ENCODE measurements at places on chromosomes 13 and 19. TPM values are rescaled to one million over a fixed set of nuclear protein-coding genes. Genes with fewer than 3 reads are reported as not detected.

- DNase-seq, result no peak
These were observed 595.5 kb upstream of the KLHL1 start for GRCh38 chr13:70703755-70704154.

- DNase-seq, result no peak
These were observed 394.2 kb downstream of the ITGBL1 start for GRCh38 chr13:101846701-101847100.

DNA sequence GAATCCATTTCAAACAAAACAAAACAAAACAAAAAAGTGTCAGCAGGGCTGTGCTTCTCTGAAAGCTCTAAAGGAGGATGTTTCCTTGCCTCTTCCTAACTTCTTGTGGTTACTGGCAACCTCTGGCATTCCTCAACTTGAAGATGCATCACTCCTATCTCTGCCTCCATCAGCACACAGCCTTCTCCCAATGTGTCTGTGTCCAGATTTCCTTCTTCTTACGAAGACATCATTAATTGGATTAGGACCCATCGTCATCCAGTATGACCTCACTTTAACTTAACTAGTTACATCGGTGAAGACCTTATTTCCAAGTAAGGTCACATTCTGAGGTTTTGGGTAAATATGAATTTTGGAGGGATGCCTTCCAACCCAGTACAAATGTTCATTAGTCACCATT lies 33.8 kb upstream of the GTF2F2 start:
- no peak for DNase-seq

- no peak for DNase-seq
These were observed 344.0 kb downstream of the MTUS2 start for GRCh38 chr13:29164116-29164515.

- no peak for DNase-seq
These were observed 9.7 kb downstream of the HSD17B14 start for GRCh38 chr19:48826606-48827020.

Gene KIR3DL2
- polyA plus RNA-seq, result 0.03 TPM

DNA sequence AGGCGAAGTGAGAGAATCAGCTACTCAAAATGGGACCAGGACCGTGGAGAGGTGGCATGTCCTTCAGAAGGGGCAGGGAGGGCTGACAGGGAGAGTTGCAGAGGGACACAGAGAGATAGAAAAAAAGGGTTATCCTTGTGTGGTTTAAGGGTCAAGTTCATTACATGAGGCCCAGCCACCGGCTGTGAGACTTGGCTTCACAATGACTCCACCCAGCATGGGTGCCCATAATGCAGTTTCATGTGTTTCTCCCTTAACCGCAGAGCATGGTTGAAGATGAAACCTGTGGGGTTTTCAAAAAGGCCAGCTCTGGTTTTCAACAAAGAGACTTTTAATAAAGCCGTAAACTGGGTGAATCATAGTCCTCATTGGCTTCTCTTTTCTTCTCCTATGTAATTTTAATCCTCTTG lies 164.6 kb downstream of the KLF5 start:
- DNase-seq, result no peak

Measured in adrenal gland (tissue), 19 donors.